ENCODE measurements at places on chromosomes 2 and 18.
A peak's percentile ranks its signal among the peaks of the same experiment; 100 is the strongest.

DNA sequence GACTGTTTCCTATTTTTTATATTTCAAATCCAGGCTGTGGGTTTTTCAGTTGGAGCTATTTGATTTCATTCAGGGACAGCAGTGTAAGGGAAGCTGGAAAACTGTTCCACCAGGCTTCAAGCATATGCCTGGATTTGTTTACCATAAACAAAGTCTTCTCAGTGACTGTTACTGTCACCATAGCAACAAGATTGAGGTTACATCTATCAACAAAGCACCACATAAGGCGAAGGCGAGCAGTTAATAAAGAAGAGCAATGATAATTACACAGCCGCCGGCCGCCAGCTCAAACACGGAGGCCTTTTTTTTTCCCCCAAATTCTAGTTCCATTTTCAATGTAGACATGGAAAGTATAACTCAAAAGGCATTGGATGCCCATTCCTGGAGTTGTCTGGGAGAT, 553.7 kb upstream of the SYT4 start:
- peak; percentile 72 for DNase-seq

DNA sequence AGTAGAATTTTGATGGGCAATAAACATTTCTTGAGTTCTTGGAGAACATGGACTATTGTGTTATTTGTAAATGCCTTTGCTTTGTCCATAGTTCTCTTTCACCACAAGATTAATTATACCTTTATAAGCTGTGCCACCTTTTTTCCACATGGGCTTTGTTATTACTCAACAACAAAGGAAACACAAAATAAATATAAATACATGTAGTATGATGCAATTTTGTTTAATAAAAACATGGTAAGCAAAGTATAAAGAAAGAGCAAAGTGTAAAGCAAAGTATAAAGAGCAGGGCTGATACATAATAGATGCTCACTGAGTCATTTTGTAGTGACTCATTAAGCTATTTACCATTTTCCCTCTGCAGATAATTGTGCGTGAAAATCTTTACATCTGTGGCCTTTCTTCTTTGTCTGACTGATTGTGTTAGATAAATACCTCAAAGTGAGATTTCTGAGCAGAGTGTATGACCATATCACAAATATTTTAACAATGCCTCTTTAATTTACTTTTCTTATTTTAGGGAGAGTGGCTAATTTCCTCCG, 80.9 kb downstream of the CERS6 start:
- no peak for DNase-seq

DNA sequence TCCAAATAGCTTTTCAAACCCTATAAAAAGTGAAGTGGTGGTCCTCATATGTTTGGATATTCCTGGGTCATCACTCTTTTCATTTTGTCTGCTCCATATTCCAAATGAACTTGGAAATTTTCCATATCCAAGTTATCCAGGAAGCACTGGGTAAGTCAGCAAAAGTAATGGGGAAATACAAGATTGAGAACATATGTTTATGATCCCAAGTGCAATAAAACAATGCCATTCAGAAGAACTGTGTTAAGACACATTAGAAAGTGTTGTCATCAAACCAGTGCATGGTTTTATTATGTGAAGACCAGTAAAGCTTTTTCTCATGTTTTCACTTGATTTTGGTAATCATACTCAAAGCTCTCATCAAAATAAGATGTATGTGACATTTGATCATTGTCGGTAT, 363.4 kb downstream of the RPRM start:
- no peak for DNase-seq

DNA sequence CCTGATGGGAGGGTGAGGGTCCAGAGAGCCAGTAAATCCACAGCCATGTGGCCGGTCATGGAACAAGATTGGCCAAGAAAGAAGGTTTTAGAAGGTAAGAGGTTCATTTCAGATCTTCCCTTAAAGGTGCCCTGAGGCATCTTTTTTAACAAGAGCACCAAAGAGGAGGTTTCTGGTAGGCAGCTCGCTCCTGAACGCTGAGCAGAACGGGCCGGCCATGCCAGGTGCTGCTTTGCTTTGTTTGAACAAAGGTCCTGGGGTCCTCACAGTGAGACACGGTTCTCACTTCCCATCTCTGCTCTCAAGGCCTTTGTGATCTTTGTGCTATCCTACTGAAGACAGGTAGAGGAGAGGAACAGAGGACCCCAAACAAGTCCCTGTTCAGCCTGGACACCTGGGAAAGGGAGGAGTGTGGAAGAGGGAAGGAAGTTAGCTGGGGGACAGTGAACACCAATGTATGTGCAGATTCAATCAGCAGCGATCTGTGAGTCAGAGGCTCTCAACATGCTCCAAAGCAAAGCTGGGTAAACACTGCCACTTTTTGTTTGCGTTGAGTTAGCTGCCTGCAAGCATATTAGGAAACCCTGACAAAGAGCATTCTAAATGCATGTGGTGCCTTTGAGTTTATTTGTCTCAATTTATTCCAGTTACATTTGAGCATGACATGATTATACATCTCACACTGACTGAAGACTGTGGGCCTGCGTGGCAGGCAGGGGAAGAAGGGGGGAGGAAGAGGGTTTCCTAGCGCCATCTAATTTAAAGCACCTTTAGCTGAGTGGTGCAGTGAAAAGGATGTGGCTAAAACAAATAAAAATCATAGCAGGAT, 102.4 kb downstream of the ASB1 start:
- DNase-seq, result no peak

GRCh38 chr18:10269261-10269660, 185.2 kb upstream of the APCDD1 start:
- DNase-seq, result no peak

- peak; percentile 52 for DNase-seq
These were observed at the start of gene TYMS for GRCh38 chr18:657311-658000. TSS of gene TYMS (plus strand) at chr18:657653. CDS start at chr18:657743, 90 bp downstream.

DNA sequence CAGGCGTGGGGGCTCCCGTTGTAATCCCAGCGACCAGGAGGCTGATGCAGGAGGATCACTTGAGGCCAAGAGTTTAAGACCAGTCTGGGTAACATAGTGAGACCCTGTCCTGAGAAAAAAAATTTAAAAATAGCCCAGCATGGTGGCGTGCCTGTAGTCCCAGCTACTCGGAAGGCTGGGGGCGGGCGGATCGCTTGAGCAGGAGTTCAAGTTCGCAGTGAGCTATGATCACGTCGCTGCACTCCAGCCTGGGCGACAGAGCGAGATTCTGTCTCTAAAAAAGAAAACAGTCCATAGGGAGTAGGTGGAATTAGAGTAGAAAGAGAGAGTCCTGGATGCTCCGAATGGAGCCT, 325 bp upstream of the TTLL4 start:
- DNase-seq, result no peak

- DNase-seq, result no peak
These were observed 126.1 kb upstream of the PXDN start for GRCh38 chr2:1870431-1870830.

DNA sequence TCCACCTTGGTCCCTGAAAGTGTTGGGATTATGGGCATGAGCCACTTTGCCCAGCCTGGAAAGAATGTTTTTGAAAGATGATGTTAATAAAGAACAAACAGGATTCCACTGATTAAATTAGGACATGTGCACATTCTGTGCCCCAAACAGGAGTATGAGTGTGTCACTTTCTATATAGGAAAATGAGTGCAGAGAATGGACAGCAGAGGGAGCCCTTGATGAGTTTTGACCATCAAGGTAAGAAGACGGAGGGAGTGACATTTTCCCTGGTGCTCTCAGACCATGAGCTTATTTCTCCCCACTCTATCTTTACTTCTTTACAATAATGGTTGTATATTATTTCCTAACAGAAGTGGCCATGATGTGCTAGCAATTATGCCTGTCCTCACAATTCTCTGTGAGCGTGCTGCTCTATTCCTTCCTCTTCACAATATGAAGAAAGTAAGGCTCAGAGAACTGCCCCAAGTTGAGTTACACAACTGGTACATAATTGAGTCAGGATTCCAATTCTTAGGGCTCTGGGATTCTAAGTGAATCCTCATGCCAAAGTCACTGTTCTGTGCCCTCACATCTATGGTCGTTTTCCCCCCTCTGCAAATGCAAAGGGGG, 20.6 kb downstream of the RPL37A start:
- DNase-seq, result peak; percentile 76

DNA sequence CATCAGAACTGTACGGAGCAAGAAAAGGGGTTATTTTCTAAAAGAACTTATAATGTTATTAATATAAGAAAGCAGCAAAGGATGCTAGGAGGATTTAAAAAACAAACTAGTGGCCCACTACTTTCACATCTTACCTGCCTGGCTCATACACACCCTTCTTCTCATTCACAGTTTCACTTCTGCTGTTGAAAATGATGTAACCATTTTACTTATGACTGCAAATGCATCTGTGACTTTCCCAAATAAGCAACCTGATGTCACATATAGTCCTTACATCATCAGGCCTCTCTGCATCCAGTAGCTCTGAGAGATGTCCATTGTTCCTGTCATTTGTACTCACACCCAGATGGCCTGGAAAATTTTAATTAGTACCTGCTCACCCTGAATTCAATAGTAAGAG, 101.8 kb upstream of the MYO3B start:
- DNase-seq, result no peak

GRCh38 chr2:114800371-114800770, 357.9 kb downstream of the DPP10 start:
- no peak for DNase-seq

DNA sequence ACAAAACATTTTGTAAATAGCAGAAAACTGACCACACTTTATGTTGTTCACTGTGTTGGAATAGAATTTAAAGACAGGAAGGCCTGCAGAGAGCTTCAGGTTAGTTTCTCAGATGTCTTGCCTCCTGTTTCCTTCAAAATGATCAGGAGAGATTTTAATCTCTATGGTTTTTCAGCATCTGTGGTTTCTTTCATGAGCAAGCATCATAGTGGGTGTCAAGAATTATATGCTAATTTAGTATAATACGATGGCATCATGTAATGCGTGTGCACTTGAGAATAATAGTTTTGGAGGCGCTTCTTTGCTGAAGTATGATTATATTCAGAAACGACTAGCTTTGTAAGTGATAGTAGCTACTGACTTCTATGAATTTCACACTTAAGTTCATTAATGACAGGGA, 149.9 kb downstream of the PLCL1 start:
- no peak for DNase-seq

DNA sequence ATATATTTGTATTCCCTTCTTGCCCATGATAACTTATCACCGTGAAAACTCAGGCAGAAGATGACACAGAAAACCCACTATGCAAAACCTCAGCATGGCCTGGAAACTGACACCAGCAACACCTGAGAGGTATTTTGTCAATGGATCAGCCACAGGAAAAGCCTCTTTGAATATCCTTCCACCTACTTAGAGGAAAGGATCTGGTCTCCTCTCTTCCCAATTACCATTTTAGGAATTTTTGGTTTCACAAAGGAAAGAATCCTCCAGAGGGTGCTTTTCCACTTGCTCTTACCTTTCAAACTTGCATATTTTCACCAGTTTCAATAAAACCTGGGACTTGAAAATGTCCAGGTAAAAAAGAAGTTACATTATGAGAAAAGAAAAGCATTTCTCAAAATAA, 20.0 kb upstream of the MEIS1 start:
- no peak for DNase-seq

GRCh38 chr2:158713523-158714138, 81.5 kb upstream of the DAPL1 start:
- no peak for DNase-seq

DNA sequence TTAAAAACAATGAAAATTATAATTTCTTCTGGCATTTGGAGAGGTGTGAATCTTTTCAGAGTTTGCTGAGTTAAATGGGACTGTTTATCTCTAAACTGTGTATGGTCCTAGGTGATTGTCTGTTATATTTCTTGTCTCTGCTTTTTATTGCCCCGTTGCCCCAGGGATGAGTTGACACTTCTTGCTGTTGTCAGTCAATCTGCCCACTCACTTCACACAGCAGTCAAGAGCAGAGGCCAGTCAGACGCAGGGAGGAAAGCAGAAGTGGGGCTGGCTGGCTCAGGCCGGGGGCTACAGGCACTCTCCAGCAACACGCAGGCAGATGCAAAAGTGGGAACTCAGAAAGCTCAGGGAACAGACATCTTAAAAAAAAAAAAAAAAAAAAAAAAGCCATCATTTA, 365.2 kb downstream of the CLIP4 start:
- no peak for DNase-seq

DNA sequence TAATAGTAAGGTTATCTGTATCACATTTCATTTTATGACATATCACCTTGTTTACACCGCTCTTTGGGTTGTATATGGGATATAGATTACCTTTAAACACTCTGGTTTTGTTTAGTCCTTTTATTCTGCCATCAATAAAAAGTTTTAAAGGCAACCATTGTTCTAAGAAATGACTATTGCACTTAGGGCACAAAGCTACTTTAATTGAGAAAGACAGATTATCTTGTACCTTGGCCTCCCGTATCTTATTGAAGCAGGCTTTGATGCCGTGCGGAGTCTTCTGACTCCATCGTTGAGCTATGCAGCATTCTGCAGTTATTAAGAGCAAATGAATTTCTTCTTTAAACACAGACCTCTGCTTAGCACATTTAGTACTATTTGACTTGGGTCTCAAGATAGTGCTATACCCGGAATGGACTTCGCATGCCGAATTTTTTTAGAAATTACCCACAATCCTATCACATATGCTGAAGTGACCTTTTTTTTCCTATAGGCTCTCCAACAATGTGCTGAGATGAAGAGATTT, 16.7 kb downstream of the PKDCC start:
- DNase-seq, result no peak

- peak; percentile 41 for DNase-seq
These were observed 18.0 kb downstream of the MBP start for GRCh38 chr18:77114415-77115191.

DNA sequence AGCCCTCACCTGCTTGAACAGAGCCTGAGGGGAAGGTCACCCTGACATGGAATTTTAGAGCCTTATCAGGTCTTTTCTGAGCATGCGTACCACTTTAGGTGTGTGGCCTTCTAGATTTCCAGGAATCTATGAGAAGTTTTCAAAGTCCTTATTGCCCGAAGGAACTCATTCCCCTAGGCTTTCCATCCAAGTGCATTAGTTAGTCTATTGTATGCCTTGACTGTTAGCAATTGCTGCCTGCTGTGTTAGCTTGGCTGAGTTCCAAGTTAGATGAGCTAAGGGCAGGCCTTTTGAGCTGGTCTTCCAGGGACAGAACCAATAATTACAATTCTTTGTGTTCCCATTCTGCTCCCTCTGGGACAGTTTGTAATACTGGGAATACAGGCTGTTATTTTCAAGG, 30.8 kb upstream of the PUM2 start:
- DNase-seq, result peak; percentile 65

- DNase-seq, result no peak
These were observed 8.6 kb downstream of the SDC1 start for GRCh38 chr2:20216130-20217025.

GRCh38 chr2:210224591-210224940, 681 bp downstream of the ACADL start:
- no peak for DNase-seq

GRCh38 chr2:9634133-9634532, 3.3 kb upstream of the YWHAQ start:
- DNase-seq, result no peak

GRCh38 chr2:7703543-7704144, 786.4 kb downstream of the RNF144A start:
- no peak for DNase-seq

DNA sequence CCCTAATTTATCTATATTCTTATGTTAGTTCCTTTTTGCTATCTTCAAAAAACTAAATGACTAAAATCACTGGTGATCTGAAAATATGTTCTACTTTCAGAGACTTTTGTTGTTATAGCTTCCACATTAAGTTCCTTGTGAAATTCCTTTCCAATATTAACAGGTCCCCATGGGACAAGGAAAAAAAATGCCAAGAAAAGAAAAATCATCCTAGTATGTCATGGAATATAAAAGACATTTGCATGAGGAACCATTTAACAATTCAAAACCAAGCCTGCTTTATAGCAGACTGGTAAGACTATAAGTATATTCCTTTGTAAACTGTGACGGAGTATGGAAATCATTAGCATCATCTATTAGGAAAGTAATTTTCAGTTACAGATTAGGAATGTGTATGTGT, 48.1 kb downstream of the COBLL1 start:
- no peak for DNase-seq
